GM23248 (cell line): ENCODE measurements at places on chromosomes 6 and 20. TPM values are rescaled to one million over a fixed set of nuclear protein-coding genes. Genes with fewer than 3 reads are reported as not detected.

DNA sequence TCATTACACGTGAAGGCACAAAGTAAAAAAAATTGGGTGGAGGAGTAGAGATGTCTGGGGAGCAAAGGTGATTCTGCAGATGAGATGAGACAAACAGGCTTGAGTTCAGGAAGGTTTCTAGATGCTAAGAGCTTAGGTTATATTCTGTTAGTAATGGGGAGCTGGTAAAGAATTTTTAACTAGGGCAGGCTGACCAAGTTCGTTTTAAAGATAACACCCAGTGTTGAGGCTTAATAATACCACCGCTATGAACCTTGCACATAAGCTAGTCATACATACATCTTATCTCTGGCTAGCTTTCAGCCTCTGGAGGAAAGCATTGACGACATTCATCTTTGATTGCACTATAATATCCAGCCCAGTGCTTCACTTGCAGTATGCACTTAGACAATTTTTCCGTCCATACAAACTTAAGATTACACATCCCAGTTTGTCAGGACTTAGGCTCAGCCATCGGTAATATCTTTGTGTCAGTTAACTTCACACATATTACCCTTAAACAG lies 12.1 kb downstream of the NHSL1 start:
- no peak for DNase-seq

- DNase-seq = no peak
Measured at GRCh38 chr6:21836772-21837425, 243.3 kb downstream of the SOX4 start.

- DNase-seq = no peak
Measured at GRCh38 chr6:44527583-44528369, 140.3 kb downstream of the CDC5L start.

- no peak for DNase-seq
Measured at GRCh38 chr6:117267766-117268534, 2.6 kb downstream of the VGLL2 start.

MCM8 gene
- total RNA-seq = 6.4 and 7.7 TPM in 2 replicates

PABPC1L gene
- total RNA-seq = 5.9 and 33.5 TPM in 2 replicates
